ENCODE measurements at places on chromosomes 6 and 20.

DNA sequence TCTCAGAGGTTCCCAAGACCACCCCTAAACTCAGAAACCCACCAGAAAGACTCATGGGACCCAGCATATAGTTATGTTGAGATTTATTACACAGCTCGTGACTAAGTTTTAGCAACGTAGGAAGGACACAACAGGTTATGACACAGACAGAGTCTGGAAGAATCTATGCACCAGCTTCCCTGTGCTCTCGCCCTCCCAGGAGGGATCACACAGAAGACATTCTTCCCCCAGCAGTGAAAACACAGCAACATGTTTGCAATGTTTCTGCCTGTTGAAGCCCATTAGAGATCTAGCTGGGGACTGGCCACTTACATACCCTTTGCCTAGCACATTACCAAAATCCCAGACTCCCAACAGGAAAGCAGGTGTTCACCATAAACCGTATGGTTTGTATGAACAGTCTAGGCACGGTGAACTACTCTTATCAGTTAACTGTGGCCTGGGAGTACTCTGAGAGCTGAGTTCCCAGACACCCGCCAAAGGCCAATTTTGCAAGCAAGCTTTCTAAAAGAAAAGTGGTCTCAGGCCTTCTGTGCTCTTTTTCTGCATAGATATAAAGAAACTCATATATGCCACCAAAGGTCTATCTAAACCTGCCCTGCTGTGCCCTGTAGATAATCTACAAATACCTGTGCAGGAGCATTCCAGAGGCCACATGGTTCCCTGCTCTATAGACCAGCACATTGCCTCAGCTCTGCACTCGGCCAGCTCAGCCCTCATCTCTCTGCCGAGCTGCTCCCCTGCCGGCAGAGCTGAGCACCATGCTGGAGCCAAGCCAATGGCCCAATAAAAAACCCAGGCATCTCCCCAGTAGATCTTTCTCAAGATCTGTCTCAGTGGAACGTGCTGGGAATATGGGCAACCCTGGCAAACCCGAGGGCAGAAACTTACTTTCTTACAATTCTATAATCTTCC, 69.6 kb upstream of the SMIM28 start:
- H3K27ac ChIP-seq = no peak overlapping the region
- no peaks in the 10 kb centered on the region for H3K4me1 ChIP-seq
- H3K36me3 ChIP-seq = no peaks in the 10 kb centered on the region
- H3K27me3 ChIP-seq = no peaks in the 10 kb centered on the region
- DNase-seq = no peak
- no peak overlapping the region for H3K4me3 ChIP-seq

DNA sequence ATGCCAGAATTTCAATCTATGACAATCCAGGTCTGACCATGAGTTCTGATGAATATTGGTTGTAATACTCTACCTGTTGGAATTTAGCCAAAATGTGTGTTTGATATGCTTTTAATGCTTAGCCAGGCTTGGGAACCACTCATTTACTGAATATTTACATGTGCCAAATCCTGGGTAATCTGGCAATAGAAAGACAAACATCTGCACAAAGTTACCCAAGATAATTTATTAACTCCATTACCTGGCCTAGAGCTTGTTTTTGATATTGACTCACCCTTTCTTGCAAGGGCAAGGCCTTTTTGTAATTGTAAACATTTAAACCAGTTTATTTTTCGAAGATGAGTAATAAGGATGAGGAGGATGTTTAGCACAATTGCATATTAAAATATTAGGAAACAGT, 13.5 kb upstream of the CD2AP start:
- no peaks in the 10 kb centered on the region for H3K4me1 ChIP-seq
- H3K36me3 ChIP-seq = no peaks in the 10 kb centered on the region

GRCh38 chr6:140354296-140354695, 979.8 kb upstream of the CITED2 start:
- H3K27me3 ChIP-seq = no peaks in the 10 kb centered on the region
- H3K27ac ChIP-seq = no peak overlapping the region
- no peak overlapping the region for H3K4me3 ChIP-seq
- no peaks in the 10 kb centered on the region for H3K36me3 ChIP-seq
- no peak for DNase-seq

DNA sequence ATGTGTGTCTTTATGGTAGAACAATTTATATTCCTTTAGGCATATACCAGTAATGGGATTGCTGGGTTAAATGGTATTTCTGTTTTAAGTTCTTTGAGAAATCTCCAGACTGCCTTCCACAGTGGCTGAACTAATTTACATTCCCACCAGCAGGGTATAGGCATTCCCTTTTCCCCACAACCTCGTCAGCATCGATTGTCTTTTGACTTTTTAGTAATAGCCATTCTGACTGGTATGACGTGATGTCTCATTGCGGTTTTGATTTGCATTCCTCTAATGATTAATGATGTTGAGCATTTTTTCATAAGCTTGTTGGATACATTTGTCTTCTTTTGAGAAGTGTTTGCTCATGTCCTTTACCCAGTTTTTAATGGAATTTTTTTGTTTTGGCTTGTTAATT, 5.3 kb upstream of the TASP1 start:
- H3K27ac ChIP-seq = no peak overlapping the region
- no peaks in the 10 kb centered on the region for H3K36me3 ChIP-seq
- no peak for DNase-seq
- no peak overlapping the region for H3K4me3 ChIP-seq

- H3K27me3 ChIP-seq = no peaks in the 10 kb centered on the region
- H3K4me3 ChIP-seq = no peak overlapping the region
- H3K27ac ChIP-seq = no peak overlapping the region
These were observed 7.3 kb upstream of the SIRPG start for GRCh38 chr20:1664911-1665310.

- H3K4me1 ChIP-seq = no peaks in the 10 kb centered on the region
- H3K36me3 ChIP-seq = no peaks in the 10 kb centered on the region
- no peak for DNase-seq
These were observed 151.2 kb upstream of the BEND3 start for GRCh38 chr6:107266563-107266962.

DNA sequence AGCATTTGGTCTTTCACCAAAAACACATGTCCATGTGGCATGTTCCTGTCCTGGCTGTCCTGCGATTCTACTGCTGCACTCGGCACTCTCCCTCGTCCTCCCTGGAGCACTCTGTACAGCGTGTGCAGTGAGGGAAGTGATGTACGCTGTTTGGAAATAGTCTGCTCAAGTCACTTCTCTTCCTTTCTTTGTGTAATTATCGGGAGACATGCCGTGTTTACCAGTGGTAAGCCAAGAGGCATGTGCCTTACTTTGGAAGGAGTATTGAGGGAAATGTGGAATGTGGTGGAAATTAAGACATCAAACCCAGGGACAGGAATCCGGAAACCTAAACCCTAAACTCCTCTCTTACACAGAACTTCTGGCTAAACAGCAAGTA, 268.5 kb upstream of the FOXQ1 start:
- no peaks in the 10 kb centered on the region for H3K4me1 ChIP-seq
- DNase-seq = no peak
- H3K4me3 ChIP-seq = no peak overlapping the region
- no peaks in the 10 kb centered on the region for H3K36me3 ChIP-seq
- H3K27me3 ChIP-seq = no peaks in the 10 kb centered on the region
- no peak overlapping the region for H3K27ac ChIP-seq

DNA sequence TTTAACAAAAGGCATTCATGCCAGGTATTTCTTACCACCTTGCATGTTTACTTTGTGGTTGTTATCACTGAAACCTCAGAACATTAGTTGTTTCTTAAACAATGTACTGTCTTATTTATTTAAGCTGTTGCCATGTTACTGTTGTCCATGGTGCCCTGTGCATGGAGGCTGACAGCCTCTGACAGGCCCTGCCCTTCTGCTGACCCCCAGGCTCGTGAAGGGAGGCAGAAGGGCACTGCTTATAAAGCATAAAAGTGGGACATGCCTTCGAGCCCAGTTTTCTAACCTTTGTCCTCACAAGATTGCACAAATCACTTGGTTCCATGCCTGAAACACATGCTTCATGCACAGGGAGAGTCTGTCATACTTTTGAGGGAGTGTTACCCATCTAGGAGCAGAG, 46.7 kb upstream of the CLIC5 start:
- H3K4me1 ChIP-seq = no peaks in the 10 kb centered on the region
- no peaks in the 10 kb centered on the region for H3K36me3 ChIP-seq
- H3K4me3 ChIP-seq = no peak overlapping the region
- H3K27ac ChIP-seq = no peak overlapping the region

Data from CD14-positive monocyte (primary cell).